Stimulated activated CD8-positive, alpha-beta memory T cell treated with anti-CD3 and anti-CD28 coated beads, Interleukin-4, amount 100 ng/mL, for 24 hours (primary cell): ENCODE measurements at places on chromosomes 4 and X.

GRCh38 chrX:32591589-32591988, 619.8 kb downstream of the DMD start:
- DNase-seq, result no peak

DNA sequence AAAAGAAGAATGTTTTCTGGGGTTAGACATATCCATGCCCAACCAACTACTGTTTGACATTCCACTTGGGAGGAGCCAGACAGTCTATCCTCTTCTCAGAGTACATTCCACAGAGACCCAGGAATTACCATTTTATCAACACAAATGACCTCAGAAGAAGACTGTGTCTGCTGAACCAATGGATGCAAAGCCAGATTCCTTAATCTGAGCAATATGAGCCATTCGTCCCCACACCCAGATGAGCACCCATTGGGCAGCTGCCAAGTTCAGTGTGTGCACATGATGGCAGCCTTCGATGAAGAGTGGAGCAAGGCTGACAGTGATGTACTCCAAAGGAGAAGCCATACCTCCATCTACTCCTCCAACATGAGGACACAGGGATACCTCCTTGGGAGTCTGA, 111.3 kb downstream of the ZNF674 start:
- no peak for DNase-seq

- DNase-seq, result no peak
Measured at GRCh38 chr4:53490965-53491622, 100.2 kb downstream of the LNX1 start.

DNA sequence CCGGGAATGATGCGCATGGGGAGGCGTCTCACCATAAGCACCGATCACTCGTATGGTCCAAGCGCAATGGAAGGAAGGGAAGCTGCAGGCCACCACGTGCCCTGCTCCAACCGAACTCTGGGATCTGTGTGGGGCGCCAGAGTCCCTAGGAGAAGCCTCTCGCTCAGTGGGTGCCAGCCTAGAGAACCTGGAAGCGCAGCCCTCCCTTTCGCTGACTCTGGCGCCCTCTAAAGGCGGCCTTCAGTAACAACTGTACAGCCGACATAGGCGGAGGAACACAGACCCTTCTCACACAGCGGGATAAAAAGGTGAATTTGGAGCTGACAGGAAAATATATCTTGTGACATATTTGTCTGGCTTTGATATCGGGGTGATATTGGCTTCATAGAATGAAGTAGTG, 76.0 kb downstream of the INTS6L start:
- peak; percentile 31 for DNase-seq

GRCh38 chr4:7424553-7425111, 10.1 kb downstream of the PSAPL1 start:
- DNase-seq, result no peak

DNA sequence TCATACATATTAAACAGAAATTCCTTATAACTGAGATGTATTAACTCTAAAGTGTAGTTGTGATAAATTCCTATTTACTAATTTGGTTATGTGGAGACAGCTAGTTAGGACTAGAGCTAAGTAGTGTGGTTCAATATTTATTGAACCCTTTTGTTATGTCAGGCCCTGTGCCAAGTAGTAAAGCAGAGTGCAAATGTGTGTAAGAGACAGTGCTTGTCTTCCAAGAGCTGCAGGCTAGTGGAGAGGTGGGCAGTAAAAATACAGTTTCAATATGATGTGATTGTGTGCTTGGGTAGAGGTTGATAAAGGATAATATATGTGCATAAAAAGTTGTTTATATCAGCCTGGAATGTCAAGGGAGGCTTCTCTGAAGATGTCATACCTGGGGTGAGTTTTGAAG, 80.0 kb downstream of the TBC1D19 start:
- no peak for DNase-seq

DNA sequence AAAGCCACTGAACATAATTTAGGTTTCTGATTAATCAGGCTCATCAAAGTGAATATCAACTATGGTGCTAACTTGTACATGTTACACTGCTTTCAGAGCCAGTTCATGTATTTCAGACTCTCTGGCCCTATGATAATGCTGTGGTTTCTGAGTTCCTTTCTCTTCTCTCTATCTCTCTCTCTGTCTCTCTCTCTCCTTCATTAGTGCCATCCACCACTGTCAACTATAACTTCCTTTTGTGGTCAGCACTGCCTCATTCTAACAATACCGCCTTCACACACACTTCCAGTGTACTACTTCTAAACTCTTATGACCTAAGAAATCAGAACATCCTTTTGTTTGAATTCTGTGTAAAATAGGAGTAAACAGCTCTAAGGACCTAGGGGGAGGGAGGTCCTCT, 907.1 kb downstream of the RPA4 start:
- DNase-seq, result no peak

DNA sequence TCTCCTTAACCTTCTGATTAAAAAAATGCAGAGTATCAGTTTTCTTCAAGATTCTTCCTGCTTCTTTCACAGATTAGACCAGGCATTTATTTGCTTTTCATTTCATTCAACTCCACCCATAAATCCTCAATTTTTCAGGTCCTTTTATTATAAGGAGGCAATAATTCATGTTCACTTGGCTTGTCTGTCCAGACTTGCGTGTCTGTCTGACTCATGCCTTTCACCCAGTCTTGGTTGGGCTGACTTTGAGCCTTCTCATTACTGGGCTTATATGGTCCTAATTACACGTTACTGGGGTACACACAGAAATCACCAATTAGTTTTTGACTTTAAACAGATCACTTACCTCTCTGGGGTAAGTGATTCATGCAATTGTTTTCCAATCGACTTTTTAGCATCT, 48.8 kb upstream of the GALNT7 start:
- DNase-seq, result no peak

- no peak for DNase-seq
Measured at GRCh38 chr4:168857546-168858314, 152.3 kb downstream of the CBR4 start.

DNA sequence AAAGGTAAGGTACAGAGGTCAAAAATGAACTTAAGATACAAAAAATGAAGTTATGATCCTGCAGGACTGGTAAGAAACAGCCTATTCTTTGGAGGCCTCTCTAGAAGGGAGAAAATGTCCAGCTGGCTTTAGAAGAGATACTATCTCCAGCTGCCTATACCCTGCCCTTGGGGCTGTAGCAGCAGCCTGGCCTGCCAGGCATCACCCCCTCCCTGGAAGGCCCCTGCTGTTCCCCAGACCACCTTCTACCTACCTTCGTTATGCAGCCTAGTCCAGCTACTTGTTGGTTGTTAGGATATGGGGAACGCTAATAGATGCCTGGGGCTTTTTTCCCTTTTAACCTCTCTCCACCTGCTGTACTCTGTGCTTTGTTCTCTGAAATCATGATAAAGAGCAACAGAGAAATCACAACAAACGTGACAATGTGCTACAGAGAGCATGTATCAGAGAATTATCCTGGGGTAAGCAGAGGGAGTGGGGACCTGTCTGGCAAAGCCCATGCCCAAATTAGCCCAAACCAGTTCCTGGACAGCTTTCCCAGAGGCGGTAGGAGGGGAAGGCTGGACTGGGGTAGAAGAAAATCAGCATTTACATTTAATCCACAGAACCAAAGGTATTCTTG, 34.5 kb downstream of the FRMD7 start:
- no peak for DNase-seq

DNA sequence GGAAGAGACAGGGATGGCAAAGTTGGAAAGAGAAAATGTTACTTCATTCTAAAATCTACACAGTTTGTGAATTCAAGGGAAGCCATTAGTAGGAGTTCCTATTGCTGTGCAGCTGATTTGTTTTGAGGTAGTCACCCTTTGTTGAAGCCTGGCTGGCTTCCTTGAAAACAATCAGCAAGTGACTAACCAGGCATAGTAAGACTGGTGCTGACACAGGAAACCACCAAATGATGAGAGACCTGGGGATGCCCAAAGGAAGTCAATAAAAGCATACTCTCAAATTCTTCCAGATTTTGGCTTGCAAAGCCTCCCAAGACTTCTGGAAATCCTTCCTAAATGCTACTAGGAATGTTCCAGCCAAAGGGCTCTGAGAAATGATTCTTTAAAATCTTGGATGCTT, 23.9 kb upstream of the PRDM8 start:
- no peak for DNase-seq
